ENCODE measurements at places on chromosomes 12 and 14.

DNA sequence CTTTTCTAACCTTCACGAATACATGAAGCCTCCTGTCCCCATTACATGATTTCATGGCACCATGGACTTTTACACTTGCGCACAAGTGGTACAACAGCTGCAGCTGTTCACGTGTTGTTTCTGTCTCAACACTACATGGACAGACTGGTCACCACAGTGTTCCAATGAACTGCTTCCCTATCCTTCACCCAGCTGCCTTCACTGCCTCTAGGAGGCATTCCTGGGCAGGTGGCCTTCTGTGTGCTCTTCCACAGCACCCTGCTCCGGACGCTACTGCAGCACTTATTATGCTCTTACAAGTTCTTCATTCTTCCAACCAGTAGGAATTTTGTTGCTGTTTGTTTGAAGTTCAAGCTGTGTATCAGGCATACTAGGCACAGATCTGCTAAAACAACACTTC lies 1.5 kb downstream of the MTERF2 start:
- no peak for DNase-seq

DNA sequence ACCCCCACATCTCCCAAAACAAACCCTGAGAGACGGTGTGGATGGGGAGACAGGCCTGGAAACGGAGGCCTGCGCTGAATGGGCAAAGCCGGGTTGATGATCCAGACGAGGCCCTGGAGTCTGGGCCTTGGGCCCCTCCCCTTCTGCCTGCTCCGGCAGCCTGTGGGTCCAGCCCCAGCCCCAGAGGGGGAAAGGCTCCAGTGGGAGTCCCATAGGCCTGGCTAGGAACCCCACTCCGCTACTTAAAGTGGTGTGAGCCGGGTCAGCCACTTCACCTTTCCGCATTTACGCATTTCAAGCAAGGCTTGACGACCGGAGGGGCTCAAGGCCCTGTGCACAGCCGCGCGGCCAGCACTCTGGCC lies 695 bp upstream of the TNFAIP2 start:
- DNase-seq, result no peak

- DNase-seq, result no peak
These were observed 3.6 kb upstream of the HSPB8 start for GRCh38 chr12:119175081-119175480.

GRCh38 chr14:102558556-102558955 lies 33.9 kb upstream of the RCOR1 start:
- DNase-seq, result no peak

- no peak for DNase-seq
These were observed 4.0 kb upstream of the MYO1H start for GRCh38 chr12:109343677-109344076.

DNA sequence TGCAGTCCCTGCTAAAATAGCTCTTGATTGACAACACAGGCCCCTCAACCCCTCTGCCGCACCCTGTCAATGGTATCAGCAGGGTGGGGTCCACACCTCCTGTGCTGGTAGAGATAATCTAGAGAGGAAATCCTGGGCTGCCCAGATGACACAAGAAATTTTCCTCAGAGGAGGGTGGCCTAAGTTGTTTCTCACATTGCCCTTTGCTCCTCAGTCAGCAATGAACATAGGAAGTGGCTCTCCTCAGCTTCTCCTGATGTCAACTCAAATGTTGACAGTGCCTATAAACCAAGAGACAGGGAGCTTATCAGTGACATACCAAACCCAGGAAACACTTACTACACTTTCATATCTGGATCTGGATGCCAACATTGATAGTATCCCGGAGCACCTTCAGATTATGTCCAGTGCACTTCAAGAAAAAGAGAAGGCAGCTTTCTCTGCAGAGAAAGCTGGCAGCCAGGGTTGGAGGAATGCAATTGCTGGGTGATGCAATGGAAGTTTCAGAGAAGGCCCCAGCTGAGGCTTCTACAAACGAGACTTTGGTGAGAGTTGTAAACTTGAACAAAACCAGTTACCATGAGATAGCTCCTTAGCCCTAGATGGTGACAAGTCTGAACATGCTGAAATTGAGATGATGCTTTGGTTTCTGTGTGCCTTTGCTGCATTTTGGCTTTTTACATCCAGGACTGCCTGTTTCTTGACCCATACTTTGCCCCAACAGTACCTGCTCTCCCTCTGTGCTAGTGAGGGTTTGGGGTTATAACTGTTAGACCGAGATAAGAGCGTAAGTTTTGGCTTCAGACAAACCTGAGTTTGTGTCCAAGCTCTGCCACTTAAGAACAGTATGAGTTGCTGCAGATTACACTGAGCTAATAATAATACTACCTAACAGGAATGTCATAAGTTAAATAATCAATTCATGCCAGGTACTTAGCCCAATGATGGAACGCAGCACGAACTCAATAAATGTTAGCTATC lies 183.5 kb downstream of the NUAK1 start:
- no peak for DNase-seq

DNA sequence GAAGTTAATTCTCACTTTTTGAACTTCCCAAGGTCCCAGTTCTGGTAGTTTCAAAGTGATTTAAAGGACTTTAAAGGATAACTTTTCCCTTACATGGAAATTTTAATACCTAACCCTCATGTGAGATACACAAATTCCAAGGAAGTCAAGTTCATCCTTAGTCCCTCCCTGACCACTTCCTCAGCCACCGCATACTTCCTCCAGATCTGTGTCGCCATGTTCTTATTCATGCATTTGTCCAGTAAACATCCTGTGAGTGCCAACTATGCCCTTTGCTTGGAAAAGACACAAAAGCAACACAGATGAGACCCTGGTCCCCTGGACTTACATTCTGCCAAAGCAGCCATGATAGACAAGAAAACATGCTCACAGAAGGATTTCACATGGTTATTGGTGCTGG lies 206.6 kb downstream of the KSR2 start:
- DNase-seq, result no peak

DNA sequence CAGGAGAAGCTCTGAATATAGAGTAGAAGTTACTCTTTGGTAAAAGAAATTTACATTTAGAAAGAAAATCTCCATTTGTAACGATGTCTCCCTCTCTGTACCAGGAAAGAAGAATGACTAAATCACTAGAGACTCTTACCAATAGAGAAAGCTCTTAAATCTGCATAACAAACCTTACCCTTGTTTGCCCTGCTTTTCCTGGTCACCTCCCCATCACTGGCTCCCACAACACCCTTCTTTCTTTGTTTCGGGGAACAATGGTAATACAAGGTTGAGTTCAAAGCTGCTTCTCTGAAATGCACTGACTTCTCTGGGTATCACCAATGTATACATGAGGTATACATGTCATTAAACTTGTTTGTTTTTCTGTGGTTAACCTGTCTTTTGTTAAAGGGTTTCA lies 351.1 kb upstream of the FLRT2 start:
- no peak for DNase-seq

- DNase-seq, result no peak
These were observed 37.5 kb upstream of the SINHCAF start for GRCh38 chr12:31363416-31363809.

DNA sequence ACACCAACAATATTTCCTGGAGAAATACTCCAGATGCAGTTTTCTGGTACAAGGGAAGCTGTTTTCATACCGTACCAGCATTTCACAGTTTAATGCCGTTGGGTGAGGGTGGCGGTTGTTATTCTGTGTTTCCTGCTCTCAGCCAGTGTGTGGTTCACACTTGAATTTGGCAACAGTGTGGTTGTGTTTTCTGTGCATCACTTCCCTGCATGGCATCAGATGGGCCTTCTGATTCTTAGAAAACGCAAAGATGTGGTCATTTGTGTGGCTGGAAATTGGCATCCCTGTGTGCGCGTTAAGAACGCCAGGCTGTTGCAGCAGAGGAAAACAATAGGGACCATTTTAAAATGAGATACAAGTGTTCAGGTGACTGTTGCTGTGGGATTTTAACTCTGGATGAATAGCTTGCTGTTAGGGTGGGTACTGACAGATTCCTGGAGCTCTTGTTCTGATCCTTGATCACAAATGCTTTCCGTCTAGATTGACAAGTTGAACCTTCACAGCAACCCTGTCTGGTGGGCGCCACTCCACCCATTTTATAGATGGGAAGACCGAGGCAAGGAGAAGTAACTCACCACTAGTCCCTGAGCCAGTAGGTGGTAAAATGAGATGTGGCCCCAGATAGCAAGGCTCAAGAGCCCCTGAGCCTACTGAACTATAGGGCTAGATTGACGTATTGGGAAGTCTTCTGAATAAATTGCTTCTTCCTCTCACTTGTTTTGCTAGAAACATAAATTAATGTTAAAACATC lies 231.2 kb downstream of the CHST11 start:
- peak; percentile 12 for DNase-seq

GRCh38 chr12:126742241-126742641 lies 1524.7 kb upstream of the TMEM132C start:
- DNase-seq, result no peak

DNA sequence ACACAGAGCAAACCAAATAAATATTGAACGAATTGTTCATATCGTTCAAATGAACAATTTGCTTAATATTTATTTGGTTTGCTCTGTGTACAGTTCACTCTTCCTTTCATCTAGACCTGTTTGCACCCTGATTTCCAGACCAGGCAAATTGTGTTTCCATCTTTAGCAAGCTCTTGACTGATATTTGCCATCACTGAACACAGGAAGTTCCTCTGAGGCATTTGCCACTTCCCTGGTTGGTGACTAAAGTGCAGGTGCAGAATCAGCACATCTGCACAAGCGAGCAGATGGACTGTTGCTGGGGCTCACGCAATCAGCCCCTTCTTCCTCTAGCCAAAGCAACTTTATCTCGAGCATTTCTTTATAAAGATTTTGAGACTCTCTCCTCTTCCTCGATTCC lies 112.9 kb downstream of the DAAM1 start:
- no peak for DNase-seq

GRCh38 chr12:122086116-122086515 lies 7.6 kb downstream of the MLXIP start:
- no peak for DNase-seq

- no peak for DNase-seq
These were observed 128.1 kb upstream of the C14orf180 start for GRCh38 chr14:104451474-104451873.

- DNase-seq, result no peak
These were observed 589.0 kb upstream of the SEL1L start for GRCh38 chr14:82122655-82123054.

GRCh38 chr12:132506328-132507160 lies 16.6 kb downstream of the FBRSL1 start:
- peak; percentile 58 for DNase-seq

- no peak for DNase-seq
These were observed 15.6 kb upstream of the TESC start for GRCh38 chr12:117114784-117115183.

GRCh38 chr14:40122968-40123648 lies 690.9 kb upstream of the FBXO33 start:
- no peak for DNase-seq

DNA sequence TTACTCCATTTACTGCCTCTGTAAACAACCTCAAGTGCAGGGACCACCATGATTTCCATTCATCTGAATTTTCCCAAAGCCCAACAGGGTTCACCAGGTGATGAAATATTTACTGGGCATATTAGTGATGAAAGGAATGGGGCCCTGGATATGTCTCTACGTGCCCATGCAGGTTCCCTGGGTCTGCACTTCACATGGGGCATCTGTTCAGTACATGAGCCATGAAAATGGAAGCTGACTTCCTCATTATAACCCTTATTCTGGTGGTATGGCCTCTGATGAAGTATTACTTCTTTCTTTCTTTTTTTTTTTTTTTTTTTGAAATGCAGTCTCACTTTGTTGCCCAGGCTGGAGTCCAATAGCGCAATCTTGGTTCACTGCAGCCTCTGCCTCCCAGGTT lies 26.5 kb upstream of the CORO1C start:
- no peak for DNase-seq

- DNase-seq, result no peak
These were observed 15.5 kb downstream of the PRKAB1 start for GRCh38 chr12:119683413-119683812.

DNA sequence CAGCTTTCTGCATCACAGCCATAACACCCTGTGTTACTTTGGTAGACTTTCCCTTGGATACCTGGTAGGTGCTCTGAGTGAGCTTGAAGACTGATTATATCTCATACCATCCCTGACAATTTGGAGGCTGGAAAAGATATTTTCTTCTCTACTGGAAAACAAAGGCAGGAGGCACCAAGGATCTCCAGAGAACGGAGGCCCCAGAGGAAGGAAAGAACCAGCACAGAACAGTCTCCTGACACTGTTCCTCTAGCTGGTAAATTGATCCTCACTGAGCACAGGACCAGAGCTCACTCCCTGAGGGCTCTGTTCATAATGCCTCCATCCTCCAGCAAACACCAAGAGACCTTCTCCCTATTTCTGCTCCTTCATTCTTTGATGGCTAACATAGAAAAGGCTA lies at the start of gene OR11G2:
OR11G2 (plus strand) TSS at position 301 of the 400 bp plus-strand sequence. CDS start 6,542 bp downstream, outside the sequence.
- no peak for DNase-seq

GRCh38 chr14:104843006-104843405 lies 22.1 kb upstream of the CEP170B start:
- no peak for DNase-seq

- no peak for DNase-seq
These were observed 327.5 kb upstream of the RTL1 start for GRCh38 chr14:101230851-101231550.

GRCh38 chr12:14921218-14921617 lies 17.1 kb downstream of the ERP27 start:
- DNase-seq, result no peak

DNA sequence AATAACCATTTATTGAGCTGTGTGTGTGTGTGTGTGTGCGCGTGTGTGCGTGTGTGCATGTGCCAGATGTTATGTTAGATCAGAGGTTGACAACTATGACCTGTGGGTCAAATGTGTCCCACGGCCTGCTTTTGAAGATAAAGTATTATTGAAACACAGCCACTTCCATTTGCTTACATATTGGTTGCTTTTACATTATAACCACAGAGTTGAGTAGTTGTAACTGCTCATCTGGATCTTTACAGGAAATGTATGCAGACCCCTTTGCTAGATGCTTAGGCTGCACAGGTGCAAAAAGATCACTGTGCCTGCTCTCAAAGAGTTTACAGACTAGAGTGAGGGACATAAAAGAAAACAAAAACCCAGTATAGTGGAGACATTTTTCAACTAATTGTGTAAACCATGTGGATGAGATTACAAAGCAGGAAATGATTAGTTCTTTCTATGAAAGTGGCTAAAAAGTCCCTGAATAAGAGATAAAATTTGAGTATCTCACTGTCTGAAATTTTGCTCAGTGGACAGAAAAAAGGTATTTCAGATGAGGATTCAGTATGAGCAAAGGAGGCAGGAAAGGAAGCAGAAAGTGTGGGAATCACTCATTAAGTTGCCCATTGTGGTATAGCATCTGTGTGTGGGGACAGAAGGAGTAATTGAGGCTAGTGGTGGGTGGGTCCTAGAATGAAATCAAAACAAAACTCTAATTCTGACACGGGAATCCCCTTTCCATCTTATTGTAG lies 188.4 kb downstream of the PAH start:
- no peak for DNase-seq

DNA sequence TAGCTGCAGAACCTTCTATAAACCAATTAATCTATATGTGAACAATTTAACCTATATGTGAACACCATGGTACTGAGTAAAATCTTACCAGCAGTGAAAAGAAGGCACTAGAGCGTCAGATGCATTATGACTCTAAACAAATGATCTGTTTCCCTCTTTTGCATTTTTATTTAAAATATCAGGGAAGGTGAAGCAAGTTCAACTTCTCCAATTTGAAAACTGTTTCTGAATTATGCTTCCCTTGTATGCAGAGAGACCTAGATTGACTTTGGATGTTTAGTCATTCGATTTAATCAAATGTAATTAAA lies 80.9 kb downstream of the DAD1 start:
- DNase-seq, result no peak
